Kasumi-1 (cell line): ENCODE measurements at places on chromosomes 1 and 21.
A peak's percentile ranks its signal among the peaks of the same experiment; 100 is the strongest.

DNA sequence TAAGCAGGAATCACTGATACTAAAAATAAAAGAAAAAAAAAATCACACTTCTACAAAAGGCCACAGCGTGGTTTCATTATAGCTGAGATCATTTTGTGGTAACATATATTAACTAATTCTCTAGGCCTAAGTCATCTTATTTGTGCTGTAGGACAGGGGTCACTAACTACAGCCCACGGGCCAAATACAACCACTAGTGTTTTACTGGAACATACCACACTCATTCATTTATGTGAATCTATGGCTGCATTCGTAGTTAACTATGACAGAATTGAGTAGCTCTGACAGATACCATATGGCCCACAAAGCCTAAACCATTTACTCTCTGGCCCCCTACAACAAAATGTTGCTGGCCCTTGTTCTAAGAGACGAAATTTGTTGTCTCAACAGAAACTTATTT is 224.4 kb downstream of the VAV3 start:
- no peak for DNase-seq

- DNase-seq: no peak
These were observed 72.2 kb downstream of the PHTF1 start for GRCh38 chr1:113686891-113687618.

GRCh38 chr1:175206687-175207086 is 14.1 kb upstream of the KIAA0040 start:
- DNase-seq: no peak

GRCh38 chr1:227779685-227780084 is 35.8 kb upstream of the PRSS38 start:
- no peak for DNase-seq

DNA sequence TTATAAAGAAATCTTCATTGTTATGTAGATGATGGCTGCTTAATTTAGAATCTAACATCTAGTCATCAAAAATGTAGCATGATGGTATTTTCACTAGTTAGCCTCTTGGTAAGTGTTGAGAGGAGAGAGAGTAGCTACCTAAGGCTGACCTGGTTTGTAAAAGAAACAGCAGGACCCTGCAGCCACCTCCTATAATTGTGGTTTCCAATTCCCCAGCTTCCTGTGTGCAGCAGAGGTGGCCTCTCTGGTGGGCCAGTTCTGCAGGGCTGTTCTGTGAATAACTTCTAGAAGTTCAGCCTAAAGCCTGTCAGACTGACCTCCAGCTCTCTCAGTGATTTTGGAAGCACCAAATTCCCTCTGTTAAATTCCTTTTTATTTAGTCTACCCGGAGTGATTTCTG is 246.4 kb upstream of the LRRC7 start:
- no peak for DNase-seq

- no peak for DNase-seq
These were observed 12.0 kb downstream of the SLAMF1 start for GRCh38 chr1:160634543-160635491.

DNA sequence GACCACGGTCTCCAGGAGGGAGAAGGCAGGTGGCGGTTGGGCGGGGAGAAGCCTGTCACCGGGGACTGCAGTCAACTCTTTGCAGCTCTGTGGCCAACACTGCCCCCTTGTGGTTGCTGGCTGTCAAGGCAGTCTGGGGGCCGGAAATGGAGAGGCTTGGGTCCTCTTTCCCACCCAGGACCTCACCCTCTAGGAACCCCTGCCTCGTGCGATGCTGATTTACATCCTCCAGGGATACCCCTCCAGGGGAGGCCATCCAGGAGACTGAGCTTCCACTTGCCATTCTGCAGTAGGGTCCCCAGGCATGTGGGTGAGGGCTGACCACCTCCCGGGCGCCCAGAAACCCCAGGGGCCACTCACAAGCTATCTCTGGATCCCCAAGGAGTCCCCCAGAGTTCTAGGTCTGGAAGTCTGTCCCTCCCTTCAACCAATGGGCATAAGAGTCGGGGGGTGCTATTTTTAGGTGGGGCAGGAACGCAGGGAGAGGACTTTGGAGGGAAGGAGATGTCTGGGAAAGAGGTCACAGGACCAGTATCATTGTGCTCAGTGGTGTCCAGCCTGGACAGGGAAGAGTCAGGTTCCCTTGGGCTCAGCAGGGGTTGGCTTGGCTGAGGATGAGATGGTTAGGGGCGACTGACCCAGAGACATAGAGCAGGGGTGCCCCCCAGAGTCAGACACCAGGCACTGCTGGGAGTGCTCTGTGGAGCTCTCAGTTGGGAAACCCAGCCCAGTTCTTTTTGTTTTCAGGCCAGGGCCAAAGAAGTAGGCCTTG is 7.1 kb upstream of the GPR61 start:
- peak; percentile 86 for DNase-seq

DNA sequence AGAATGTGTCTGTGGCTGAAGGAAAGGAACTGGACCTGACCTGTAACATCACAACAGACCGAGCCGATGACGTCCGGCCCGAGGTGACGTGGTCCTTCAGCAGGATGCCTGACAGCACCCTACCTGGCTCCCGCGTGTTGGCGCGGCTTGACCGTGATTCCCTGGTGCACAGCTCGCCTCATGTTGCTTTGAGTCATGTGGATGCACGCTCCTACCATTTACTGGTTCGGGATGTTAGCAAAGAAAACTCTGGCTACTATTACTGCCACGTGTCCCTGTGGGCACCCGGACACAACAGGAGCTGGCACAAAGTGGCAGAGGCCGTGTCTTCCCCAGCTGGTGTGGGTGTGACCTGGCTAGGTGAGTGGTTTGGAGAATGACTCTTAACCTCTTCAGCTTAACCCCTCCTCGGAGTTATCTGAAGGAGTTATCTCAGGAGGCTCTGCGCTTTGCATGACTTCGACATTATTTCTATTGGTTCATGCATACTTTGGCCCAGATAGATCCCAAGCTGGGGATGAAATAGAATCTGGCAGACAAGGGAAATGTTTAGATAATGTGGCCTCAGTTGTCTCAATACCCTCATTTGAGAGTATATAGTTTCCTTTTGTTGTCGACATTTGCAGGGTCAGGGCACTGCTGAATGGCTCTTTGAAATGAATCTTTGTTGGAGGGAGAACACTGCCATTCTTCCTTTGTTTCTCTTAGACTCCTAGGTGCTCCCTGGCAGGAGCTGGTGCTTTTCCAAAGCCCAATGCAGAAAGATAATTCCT is 39.7 kb downstream of the PTGFRN start:
- DNase-seq: no peak

- DNase-seq: no peak
These were observed 1.5 kb downstream of the ENAH start for GRCh38 chr1:225651376-225651871.

DNA sequence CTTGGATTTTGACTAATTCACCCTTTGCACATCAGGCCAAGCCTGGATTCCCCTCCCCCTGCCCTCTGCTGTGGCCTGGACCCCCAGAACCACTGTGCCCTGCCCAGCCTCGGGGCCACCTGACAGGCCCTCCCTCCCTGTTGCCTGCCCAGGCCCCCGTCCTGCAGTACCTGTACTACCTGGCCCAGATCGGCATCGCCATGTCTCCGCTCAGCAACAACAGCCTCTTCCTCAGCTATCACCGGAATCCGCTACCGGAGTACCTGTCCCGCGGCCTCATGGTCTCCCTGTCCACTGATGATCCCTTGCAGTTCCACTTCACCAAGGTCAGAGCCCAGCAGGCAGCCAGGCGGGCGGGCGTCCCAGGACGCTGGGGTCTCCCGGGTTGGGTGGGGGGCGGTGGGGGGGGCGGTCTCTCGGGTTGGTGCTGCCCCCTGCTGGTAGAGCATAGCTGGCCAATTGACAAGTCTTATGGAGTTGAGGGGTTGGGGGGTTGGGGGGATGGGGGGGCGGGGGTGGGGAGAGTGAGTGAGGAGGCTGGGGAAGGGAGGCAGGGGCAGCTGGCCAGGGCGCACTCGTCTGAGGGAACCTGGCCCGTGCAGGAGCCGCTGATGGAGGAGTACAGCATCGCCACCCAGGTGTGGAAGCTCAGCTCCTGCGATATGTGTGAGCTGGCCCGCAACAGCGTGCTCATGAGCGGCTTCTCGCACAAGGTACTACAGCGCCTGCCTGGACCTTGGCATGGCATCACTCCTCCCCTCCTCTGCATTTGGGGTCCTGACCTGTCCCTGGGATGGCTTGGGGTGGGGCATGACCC is 10.7 kb downstream of the AMPD2 start:
- no peak for DNase-seq

GRCh38 chr1:108708691-108709660 is 3.7 kb upstream of the FNDC7 start:
- DNase-seq: peak; percentile 52

GRCh38 chr1:172616195-172616594 is 42.7 kb upstream of the FASLG start:
- DNase-seq: peak; percentile 24

DNA sequence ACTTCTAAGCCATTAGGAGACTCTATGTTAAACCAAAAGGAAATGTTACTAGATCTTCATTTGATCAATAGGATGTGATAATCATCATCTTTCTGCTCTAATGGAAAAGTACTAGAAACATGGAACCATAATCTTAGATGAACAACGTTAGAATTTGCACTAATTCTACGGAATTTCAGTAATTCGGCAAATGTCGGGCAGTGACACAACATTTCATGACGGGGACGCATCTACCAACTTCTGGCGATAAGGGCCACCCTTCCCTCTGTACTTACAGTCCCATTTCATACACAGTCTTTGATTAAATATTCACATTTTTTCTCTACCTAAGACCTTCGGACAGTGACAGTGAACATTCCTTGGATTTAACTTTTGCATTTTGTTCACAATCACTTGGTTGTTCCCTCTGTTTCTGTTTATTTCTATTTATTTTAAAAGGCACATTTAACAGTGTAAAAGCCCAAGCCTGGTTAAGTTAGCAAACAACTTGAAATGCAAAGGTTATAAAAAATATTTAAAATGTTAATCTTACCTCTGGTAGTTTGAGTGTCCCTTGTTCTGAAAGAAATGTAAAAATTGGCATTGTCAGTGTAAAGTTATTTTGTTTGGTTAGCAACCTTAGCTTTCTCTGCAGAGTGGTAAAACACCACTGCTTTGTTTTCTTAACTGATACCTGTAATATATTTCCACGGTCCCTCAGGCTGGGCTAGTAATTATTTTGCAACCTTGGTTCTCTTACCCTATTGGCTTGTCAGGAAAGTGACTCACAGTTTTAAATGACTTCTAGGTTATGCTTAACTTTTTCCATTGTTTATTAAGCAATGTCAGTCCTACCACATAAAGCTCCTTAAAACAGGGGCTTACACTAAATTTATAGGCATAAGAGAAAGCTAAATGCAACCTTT is 276.9 kb downstream of the VAV3 start:
- no peak for DNase-seq

DNA sequence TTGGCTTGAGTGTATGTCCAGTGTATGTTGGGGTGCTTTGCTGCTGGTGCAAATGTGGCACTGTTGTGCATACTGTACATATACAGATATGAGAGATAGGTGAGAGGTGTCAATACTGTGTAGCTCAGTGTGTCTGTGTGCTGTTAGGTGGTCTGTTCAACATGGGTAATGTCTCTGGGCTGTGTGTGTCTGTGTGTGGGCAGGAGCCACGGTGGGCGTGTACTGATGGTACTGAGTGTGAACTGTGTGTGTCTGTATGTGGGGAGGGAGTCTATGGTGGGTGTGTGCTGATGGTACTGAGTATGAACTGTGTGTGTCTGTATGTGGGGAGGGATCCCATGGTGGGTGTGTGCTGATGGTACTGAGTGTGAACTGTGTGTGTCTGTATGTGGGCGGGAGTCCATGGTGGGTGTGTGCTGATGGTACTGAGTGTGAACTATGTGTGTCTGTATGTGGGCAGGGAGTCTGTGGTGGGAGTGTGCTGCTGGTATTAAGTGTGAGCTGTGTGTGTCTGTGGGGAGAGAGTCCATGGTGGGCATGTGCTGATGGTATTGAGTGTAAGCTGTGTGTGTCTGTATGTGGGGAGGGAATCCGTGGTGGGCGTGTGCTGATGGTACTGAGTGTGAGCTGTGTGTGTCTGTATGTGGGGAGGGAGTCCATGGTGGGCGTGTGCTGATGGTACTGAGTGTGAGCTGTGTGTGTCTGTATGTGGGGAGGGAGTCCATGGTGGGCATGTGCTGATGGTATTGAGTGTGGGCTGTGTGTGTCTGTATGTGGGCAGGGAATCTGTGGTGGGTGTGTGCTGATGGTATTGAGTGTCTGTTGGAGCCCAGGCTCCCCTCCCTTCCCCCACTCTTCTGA is 32.2 kb upstream of the FOXO6 start:
- no peak for DNase-seq

- DNase-seq: no peak
These were observed 22.3 kb downstream of the ABCA4 start for GRCh38 chr1:94098585-94099111.

- DNase-seq: no peak
These were observed 160.3 kb downstream of the PTPRU start for GRCh38 chr1:29396438-29397255.
